Epithelial cell of prostate (primary cell): ENCODE measurements at places on chromosomes 2 and 18.

- no peak for DNase-seq
These were observed 26.9 kb upstream of the CDH19 start for GRCh38 chr18:66630831-66631230.

DNA sequence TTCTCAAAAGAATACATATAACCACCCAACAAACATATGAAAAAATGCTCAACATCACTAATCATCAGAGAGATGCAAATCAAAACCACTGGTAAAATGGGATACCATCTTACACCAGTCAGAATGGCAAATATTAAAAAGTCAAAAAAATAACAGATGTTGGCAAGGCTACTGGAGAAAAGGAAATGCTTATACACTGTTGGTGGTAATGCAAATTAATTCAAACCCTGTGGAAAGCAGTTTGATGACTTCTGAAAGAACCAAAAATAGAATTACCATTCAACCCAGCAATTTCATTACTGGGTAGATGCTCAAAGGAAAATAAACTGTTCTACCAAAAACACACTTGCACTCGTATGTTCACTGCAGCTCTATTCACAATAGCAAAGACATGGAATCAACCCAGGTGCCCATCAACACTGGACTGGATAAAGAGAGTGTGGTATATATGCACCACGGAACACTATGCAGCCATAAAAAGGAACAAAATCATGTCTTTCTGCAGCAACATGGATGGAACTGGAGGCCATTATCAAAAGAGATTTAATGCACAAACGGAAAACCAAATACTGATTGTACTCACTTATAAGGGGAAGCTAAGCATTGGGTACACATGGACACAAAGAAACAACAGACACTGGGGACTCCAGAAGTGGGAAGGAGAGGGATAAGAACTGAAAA is 38.8 kb downstream of the NCKAP1 start:
- no peak for DNase-seq

- DNase-seq: no peak
These were observed 227.5 kb downstream of the TTC32 start for GRCh38 chr2:19674051-19675002.

DNA sequence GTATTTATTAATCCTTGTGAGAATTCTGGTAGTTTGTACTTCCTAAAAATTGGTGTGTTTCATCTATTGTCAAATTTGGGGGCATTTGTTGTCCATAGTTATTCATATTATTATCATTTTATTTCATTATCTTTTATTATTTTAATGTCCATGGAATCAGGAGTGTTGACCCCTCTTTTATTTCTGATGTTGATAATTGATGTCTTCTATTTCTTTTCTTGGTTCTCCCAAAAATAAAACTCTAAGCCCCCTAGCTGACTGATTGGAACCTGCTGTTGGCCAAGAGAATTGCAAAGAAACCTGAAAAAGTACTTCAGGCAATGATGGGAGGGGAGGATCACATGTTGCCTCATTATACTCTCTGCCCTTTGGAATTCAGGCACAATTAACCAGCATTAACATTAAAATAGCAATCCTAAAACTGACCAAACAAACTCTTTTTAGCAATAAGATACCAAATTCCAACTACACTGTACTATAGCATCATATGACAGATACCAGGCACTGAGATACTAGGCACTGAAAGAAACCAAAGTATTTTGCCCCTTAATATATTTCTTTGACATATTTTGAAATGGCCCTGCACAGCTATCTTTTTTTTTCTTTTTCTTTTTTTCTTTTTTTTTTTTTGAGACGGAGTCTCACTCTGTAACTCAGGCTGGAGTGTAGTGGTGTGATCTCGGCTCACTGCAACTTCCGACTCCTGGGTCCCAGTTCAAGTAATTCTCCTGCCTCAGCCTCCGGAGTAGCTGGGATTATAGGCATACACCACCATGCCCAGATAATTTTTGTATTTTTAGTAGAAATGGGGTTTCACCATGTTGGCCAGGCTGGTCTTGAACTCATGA is 1097.2 kb upstream of the CNTNAP5 start:
- no peak for DNase-seq

GRCh38 chr2:218567797-218568189 is 358 bp downstream of the USP37 start:
- DNase-seq: no peak

DNA sequence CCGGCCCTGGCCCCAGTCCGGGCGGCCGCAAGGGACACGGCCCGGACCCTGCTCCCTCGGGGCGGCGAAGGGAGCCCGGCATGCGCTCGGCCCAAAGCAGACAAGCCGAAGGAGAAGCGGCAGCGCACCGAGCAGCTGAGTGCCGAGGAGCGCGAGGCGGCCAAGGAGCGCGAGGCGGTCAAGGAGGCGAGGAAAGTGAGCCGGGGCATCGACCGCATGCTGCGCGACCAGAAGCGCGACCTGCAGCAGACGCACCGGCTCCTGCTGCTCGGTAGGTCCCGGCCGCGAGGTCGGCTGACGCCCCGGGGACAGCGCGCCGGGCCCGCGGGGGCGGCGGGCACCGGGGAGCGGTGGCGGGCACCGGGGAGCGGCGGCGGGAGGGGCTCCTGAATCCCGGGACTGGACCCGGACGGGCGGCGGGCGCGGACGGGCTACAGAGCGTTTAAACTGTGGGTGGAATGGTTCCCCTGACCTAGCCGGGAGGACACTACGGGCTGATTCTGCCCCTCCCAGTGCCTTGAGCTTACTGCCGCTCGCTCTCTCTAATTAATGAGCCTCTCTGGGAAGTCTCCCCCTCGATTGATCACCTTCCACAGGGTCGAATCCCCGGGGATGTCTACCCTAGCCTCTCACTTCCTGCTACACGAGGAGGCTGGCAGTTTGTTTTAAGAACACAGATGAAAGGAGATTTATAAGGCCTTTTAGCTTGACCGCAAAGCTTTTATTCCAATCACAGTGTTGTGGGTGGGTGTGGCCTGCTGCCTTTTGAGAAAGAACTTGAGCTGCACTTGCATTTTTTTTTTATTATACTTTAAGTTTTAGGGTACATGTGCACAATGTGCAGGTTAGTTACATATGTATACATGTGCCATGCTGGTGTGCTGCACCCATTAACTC is 853 bp downstream of the GNAL start:
- DNase-seq: no peak

DNA sequence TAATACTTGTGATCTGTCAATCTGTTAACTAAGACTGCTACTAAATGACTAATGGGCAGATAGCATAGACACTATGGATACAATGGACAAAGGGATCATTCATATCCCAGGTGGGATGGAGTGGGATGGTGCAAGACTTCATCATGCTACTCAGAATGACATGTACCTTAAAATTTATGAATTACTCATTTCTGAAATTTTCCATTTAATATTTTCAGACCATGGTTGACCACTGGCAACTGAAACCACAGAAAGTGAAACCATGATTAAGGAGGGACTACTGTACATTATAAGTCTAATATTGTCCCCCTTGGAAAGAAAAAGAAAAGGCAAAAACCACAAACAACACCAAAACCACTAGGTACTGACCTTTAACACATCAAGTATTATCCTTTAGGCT is 247.0 kb upstream of the SYT4 start:
- DNase-seq: no peak

DNA sequence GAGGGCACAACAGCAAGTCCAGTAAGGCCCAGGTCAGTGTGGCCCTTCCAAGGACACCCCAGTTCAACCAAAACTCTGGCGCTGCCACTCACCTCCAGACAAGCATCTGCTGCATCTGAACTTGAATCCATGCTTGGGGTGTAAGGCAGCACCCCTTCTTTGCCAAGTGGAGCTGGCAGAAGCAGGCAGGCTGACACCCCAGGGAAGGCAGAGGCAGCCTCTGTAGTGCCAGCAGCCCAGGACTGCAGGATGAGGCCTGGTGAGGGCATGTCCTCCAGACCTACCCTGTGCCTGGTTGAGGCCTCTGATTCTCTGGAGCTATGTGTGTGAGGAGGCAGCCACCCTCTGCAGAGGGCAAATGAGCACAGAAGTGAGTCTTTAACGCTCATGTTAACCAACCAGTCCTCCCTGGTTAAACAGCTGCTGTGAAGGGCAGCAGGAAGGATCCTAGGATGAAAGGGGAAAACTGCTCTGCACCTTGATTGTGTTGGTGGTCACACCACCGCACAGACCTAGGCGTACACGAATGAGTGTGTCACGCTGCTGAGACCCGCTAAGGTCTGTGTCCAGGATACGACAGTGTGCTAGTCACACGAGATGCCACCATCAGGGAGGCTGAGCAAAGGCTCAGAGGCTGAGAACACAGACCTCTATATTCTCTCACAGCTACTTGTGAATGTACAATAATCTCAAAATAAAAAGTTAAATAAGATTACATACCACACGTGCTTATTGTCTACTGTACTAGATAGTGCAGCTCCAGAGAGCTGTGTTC is 2.2 kb downstream of the PARD6G start:
- DNase-seq: no peak

GRCh38 chr2:109218087-109218791 is 89.2 kb downstream of the SH3RF3 start:
- no peak for DNase-seq

GRCh38 chr2:47033102-47033880 is 117.7 kb upstream of the MCFD2 start:
- no peak for DNase-seq
